ENCODE measurements at places on chromosomes 12 and 14.

- DNase-seq = no peak
Observed at GRCh38 chr14:77014734-77015133, 13.8 kb downstream of the IRF2BPL start.

GRCh38 chr12:124621296-124621660 is 53.9 kb upstream of the NCOR2 start:
- peak; percentile 87 for DNase-seq

DNA sequence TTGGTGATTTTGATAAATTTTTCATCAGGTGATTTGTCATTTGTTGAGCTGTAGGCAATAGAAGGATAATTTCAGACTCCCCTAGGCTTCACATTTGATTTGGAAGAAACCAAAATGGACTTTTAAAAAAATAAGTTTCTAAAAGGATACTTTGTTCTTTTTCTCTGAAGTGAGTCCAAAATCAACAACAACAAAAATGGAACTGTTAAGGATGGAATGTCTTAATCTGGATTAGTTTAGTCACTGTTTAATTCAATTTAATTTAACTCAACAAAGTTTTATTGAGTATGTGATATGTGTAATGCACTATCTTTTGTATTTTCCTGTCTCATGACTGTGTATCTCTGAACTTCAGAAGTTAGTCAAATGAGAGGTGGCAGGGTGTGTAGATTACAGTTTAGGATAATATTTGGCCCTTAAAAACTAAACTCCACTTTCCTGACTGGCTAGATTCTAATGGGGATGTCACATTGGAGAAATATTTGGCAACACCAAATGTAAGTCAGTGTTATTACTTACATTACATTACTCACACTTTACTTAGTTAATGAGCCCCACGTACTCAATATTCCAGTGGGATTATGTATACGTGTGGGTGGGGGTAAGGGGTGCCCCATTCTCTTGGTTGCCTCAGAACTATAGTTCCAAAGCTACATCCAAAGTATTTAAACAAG is 209.7 kb downstream of the BCAT1 start:
- no peak for DNase-seq

- DNase-seq = no peak
Observed at GRCh38 chr14:39398382-39398781, 33.9 kb downstream of the FBXO33 start.

- DNase-seq = no peak
Observed at GRCh38 chr12:30926243-30927221, at the start of gene TSPAN11. TSS of gene TSPAN11 (plus strand) at chr12:30926748. CDS start at chr12:30953992, 27,244 bp downstream.
